ENCODE measurements at places on chromosomes 1 and 21.

DNA sequence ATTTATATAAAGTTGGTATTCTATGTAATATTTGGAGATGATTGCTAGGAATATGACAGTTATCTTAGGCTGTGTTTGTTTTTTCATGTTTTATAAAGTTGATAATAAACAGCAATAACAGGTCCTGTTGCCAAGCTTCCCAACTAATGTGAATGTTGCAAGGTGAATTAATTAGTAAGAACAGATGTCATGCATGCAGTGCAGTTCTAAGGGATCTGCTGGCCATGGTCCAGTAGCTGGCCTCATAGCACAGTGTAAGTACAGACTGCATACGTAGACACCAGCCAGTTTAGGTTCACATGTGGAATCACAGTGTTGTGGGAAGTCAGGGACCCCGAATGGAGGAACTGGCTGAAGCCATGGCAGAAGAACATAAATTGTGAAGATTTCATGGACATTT, 478.2 kb downstream of the NEGR1 start:
- no peak for DNase-seq

- DNase-seq, result peak; percentile 86
These were observed 109.9 kb downstream of the KIAA0319L start for GRCh38 chr1:35447278-35447677.

DNA sequence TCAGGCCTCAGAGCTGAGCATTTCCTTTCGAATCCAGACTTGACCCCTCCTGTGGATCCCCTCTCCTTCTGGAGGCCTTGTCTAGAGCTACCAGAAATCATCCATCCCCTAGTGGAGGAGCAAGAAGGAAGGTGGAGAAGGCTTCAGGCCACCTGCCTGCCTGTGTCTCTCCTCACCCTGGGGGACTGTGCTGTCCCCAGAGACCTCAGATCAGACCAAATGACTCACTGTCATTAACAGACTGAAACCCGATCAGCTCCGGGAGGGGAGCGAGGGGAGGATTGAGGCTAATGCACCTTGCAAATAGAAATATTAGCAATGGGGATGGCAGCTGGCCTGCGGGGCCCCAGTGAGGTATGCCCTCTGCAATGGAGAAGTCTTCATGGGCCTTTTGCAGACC, 2.1 kb downstream of the MYBPH start:
- peak; percentile 83 for DNase-seq

DNA sequence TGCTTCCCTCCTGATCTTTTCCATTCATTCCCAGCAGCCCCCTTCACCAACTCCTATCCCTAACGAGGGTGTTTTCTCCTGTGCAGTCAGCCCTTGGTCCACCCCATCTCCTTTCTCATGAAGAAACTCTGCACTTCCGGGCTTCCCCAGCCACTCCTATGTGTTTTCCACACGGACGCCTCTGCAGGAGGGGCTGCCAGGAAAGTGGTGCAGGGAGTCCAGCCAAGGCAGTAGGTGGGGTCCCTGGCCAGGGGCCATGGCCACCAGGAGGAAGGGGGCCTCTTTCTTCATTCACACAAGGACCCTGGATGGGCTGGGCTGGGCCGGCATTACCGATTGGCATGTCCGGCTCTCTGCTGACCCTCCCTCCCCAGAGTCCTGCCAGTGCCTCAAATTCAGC, 72.8 kb upstream of the EFHD2 start:
- no peak for DNase-seq

DNA sequence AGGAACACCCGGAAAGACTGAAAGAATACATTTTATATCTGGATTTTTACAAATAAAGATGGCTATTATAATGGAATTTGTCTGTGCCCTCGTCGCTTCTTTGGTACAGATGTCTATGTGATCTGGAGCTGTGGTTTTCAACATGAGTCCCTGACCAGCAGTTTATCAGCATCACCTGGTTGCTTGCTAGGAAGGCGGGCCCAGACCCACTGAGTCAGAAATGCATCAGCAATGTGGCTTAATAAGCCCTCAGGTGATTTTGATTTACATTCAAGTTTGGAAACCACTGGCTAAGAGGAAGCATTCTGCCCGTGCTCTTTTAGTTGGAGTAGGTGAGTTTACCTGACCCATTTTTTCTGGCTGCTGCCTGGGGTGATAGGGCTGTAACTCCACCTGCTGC, 31.7 kb downstream of the ATP1A1 start:
- DNase-seq, result no peak
